Vagina (tissue), 2 donors: ENCODE measurements at places on chromosomes 1 and 21.

DNA sequence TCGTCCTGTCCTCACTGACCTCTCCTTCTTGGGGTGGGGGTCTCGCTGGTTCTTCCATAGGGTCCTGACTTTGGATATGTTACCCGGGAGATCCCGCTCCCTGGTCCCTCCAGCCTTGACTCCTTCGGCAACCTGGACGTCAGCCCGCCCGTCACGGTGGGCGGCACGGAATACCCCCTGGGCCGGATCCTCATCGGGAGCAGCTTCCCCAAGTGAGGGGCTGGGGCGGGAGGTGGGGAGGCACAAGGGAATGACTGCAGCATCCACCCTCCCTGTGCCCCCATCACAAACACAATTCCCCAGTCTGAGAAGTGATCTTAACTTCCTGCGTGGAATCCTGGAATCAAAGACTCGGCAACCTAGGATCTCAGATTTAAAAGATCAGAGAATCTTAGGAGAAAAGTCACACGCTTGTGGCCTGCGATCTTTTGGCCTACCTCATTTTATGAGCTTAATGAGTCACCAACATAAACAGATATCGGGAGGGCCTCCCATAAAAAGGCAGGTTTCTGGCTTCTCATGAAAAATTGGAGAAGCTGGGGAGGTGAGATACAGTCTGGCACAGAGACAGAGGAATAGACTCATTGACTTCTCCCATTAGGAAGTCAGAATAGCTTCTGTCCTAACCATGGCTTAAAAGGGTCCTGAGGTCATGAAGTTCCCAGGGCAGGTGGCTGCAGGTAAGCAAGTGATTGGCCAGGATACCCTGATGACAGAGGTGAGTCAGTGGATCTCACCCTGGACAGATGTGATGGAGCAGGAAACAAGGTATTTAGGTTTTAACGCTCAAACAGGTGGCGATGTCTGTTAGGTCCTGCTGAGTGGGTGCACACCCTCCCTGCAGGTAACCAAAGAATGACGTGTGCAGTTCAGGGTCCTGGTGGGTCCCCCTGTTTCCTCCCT, 15.9 kb upstream of the PADI3 start:
- no peak for DNase-seq

DNA sequence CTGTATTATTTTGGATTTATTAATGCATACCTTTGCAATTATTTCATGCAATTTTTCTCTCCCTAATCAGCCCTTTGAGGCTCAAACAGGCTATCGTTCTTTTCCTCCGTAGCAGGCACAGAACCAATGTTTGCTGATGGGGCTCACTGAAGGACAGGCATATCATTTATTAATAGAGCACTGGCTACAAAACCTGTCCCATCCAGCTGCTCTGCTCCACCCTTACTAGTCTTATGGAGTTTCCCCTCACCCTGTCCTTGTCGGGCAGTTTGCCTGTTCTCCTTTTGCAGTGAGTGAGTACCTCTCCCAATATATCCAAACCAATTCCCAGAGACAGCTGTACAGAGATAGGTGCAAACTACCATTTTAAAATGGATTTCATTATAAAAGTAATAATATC, 16.6 kb upstream of the FCAMR start:
- no peak for DNase-seq

GRCh38 chr1:145714524-145715111, 4.7 kb upstream of the CD160 start:
- no peak for DNase-seq

DNA sequence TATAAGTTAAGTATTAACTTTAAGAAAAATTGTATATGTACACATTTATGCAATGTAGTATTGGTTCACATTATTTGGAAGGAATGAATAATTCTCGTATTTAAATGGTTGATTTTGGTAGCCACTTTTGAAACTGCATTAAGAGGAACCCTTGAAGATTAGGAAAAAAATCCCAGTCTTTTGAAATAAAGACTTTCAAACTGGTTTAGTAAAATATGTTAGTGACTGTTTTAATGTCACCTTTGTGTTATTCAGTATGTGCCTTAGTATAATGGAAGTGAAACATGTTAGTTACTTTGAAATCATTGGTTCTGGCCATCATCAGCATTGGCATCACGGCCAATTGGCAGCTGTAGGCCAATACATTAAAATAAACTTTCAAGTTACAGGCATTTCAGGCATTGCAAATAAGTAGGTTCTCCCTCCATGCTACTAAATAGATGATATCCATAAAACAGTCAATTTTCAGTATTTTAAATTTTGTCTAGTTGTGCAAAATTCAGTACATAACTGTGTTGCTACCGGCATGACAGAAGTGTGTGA, 4.4 kb downstream of the MIER1 start:
- DNase-seq = no peak

- DNase-seq = no peak
Observed at GRCh38 chr1:52660807-52661206, 27.8 kb downstream of the SHISAL2A start.
